ENCODE measurements at places on chromosomes 5 and 9.

- DNase-seq, result no peak
Measured at GRCh38 chr5:79716839-79717238, 27.2 kb downstream of the CMYA5 start.

GRCh38 chr5:104355350-104355749 lies 792.8 kb upstream of the NUDT12 start:
- no peak for DNase-seq

GRCh38 chr9:100443781-100444768 lies 17.1 kb downstream of the MSANTD3 start:
- no peak for DNase-seq

DNA sequence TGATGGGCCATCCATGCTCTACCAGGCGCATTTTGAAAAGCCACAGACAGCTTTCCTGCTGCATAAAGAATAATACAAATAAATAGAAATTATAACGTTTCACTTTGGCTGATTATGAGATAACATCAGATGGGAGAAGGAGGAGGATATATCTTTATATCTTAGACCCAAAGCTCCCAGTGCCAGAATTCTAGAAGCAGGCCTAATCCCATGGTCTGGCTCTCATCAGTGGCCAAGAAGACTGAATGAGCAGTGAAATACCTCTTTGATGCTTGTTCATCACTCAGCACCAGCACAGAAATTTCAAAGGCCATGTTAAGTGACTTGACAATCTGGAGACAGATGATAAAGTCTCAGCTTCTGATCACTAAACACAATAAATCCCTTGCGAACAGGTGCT lies 107.6 kb downstream of the PPP2R2B start:
- no peak for DNase-seq

DNA sequence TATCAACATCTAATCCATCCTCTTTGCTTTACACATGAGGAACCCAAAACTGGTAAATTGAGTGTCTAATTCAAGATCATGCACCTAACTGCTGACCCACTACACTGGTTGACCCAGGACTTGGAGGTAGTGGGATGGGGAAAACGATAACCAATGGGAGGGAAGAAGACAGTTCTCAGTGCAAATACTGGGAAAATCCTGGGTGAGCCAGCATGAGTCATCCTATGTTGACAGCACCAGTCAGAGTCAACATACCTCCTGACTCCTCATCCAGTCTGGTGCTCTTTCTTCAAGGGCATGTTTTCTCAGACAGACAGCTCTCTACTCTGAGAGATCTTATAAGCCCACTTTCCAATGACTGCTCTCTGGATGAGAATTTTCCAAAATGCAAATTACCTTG lies 232.8 kb upstream of the PTGER4 start:
- DNase-seq, result peak; percentile 74

DNA sequence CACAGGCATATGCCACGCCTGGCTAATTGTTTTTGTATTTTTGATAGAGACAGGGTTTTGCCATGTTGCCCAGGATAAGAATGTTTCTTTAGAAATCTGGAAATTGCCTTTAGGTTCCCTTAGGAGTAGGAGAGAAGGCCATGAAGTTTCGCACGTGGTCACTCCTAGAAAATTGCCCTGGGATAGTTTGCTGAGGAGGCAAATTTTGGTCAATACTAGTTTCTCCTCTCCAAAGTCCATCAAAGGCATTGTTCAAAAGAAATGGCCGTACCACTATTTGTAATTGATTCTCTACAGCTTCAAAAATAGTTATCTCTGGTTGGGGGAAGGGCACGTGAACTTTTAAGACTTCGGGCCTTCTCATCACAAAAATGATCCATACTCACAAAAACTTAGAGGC lies 845 bp upstream of the SLC30A5 start:
- DNase-seq, result no peak

DNA sequence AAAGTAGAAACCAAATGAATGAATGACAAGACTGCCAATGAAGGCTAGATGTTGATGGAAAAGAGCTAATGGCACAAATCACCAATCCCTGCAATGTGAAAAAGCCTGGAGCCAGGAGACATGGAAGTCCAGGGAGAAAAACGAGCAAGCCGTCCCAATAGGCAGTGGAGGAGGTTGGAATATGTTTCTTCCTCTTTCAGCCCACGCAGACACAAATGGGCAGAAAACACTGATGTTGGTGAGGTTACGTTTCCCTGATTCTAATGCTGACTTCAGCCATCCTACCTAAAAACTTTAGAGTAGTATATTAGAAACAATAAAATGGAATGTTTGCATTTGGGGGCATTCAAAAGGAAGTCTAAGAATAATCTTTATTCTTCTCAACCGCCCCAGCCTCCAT lies 23.9 kb upstream of the KIF2A start:
- no peak for DNase-seq

- no peak for DNase-seq
Measured at GRCh38 chr5:102916109-102916508, 161.0 kb downstream of the PAM start.

GRCh38 chr5:71482132-71482531 lies 26.7 kb downstream of the BDP1 start:
- DNase-seq, result no peak

All from Panc1 (cell line).